Central memory CD4-positive, alpha-beta T cell (primary cell): ENCODE measurements at places on chromosomes 3 and 15.

DNA sequence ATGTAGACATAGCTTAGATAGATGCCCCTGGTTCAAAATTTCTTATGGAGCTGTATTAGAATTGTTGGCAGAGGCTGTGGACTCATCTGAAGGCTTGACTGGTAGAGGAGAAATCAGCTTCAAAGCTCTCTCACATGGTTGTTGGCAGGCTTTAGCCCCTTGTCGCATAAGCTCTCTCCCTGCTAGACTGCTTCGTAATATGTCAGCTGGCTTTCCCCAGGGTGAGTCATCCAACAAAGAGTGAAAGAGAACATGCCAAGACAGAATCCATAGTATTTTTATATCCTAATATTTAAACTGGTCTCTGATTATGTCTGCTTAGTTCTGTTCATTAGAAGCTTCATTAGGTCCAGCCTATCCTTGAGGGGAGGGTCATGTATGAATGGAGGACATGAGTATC is 427.4 kb upstream of the NAALADL2 start:
- no peak for DNase-seq

DNA sequence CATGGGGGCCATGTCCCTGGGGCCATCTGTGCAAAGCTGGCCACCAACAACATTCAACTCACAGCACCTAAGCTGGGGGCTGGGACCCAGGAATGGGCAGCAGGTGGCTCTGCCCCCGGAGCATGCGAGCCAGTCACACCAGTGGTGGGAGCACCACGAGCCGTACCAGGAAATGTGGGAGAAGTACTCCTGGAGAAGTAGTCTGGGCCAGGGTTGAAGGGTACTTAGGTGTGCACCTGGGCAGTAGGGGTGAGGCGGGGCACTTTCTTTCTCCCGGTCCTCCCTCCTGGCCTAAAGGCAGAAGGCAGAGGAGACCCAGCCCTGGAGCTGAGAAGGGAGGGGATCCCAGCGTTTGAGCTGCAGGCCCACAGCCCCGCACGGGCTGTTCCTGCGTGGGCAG is 94.2 kb downstream of the PLXNA1 start:
- DNase-seq, result no peak

GRCh38 chr3:146124126-146124801 is 36.7 kb downstream of the PLOD2 start:
- no peak for DNase-seq

DNA sequence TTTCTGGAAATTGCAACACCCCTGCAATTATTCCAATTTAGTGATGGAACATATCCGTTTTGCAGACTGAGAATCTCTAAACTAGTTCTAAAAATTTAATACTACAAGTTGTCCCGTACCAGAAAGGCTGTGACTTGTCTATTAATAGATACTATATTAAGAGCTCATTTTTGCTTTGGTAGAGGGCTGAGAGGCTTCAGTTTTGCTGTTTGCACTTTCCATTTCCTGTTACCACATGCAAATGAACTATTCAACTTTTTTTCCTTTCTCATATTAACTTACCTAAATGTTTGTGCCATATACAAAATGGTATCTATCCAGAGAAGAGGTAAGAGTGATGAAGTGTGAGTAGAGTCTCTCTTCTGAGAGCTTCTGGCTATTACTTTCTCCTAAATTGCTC is 101.5 kb upstream of the CRBN start:
- no peak for DNase-seq

GRCh38 chr3:146065573-146066006 is 95.4 kb downstream of the PLOD2 start:
- no peak for DNase-seq

- DNase-seq, result no peak
Measured at GRCh38 chr3:78506581-78507195, 1261.1 kb downstream of the ROBO1 start.

GRCh38 chr3:126480206-126480605 is 4.5 kb upstream of the ZXDC start:
- no peak for DNase-seq

DNA sequence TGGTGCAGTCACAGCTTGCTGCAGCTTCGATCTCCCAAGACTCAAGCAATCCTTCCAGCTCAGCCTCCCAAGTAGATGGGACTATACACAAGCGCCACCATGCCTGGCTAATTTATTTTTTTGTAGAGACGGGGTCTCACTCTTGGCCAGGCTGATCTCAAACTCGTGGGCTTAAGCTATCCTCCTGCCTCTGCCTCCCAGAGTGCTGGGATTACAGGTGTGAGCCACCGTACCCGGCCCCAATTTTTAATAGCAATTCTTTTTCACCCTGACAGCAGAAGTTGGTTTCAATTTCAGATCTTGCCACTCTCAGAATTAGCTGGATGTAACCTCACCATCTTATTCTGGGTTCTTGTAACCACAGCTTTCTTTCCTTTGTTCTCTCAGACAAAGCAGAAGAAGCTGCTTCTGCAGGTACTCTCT is 64.8 kb downstream of the TRIM71 start:
- DNase-seq, result no peak

DNA sequence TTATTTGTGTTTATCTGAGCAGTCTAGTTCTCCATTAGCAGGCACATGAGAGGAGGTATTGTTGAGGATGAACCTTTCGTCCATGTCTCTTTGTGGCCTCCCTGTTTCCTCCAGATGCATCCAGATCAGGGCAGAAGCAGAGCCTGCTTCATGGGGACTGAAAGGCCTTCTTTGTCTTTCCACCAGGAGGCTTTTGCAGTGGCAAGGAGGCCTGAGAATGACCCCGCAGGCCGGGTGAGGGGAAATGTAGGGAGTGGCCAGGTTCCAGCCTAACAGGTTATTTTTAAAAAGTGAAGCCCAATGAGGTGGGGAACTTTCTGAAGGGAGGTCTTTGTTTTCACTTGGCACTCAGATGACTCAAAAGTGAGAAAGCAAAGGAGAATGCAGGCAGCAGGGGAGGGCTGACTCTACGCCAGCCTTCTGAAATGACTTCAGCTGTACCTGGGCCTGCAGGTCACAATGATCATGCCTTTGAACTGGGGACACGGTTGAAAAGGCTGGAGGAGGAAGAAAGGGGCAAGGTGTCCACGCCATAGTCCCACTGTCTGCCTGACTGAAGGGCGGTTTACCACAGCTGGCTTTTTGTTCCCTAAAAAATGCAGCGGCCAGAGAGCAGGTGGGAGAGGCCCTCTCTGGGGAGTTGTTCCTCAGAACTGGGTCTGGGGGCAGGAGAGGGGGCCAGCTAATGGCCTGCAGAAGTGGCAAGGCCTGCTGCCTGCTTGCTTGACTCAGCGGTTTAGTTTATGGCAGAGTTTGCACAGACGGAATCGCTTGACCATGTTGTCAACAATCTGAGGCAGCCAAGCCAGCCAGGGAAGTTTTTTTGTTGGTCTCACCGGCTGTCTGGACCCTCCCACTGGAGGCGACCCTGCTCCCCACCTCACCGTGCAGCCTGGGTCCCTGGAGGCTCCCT is 28.7 kb downstream of the CMTM7 start:
- no peak for DNase-seq
